IMR-90 (cell line): ENCODE measurements at places on chromosomes 1 and 21. TPM values are rescaled to one million over a fixed set of nuclear protein-coding genes. Genes with fewer than 3 reads are reported as not detected.

ASCL5 gene
- not detected in 2 replicates for total RNA-seq

ANKRD45 gene
- under 0.01 TPM in 1 of 2 replicates, not detected in the other for total RNA-seq

POU3F1 gene
- total RNA-seq: not detected in 2 replicates

IGSF21 gene
- not detected in 2 replicates for total RNA-seq

PTPN14 gene
- 31.7 and 42.8 TPM in 2 replicates for total RNA-seq

KDF1 gene
- not detected in 2 replicates for total RNA-seq

DNA sequence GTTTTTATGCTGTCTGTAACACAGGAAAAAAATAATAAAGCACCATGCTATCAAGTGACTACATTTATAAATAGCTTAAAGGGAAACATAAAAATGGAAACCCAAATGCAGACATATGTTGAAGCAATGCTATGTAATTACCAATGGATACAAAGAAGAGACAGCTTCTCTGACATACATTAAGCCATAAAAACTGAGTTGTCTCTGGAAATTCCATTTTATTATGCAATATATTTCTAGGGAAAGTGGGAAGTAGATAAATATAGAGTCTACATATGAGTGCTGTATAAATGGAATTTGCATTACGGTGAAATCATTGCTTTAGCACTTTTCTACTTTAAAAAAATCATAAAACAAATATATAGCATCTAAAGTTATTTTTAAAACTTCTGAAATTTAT lies 135.2 kb upstream of the COL11A1 start:
- no peaks in the 10 kb centered on the region for H3K4me1 ChIP-seq
- H3K27ac ChIP-seq: no peak overlapping the region
- H3K36me3 ChIP-seq: no peaks in the 10 kb centered on the region

DNA sequence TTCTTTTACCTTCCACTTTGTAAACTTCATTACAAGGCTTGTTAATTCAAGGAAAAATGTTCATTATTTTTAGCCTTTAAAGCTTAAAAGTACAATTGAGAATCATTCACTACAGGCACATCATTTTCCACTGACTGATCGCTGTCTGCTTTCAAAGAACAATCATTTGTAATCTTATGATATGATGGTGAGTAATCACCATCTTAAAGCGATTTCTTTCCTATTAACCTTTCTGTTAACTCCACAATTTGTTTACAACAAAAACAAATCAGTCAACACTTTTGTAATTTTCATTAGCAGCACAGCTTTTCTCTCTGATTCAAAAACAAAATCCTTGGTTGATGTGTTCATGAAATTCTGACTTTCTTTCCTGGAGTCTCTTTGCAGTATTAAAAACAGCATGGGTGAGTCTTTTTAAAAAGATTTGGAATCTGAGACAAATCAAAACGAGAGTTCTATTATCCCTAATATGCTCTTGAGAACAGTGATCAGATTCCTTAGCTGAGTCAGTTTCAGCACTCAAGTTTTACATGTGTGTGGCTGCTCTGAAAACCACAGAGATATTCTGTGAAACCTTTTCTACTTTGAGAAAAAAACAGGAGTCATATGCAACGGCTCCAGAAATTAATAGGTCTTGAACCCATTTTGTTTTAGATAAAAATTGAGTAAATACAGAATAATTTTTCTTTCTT lies 145.8 kb upstream of the TMPRSS15 start:
- H3K27ac ChIP-seq: no peak overlapping the region
- DNase-seq: no peak
- H3K36me3 ChIP-seq: no peaks in the 10 kb centered on the region
- no peaks in the 10 kb centered on the region for H3K4me1 ChIP-seq
- no peaks in the 10 kb centered on the region for H3K27me3 ChIP-seq

DNA sequence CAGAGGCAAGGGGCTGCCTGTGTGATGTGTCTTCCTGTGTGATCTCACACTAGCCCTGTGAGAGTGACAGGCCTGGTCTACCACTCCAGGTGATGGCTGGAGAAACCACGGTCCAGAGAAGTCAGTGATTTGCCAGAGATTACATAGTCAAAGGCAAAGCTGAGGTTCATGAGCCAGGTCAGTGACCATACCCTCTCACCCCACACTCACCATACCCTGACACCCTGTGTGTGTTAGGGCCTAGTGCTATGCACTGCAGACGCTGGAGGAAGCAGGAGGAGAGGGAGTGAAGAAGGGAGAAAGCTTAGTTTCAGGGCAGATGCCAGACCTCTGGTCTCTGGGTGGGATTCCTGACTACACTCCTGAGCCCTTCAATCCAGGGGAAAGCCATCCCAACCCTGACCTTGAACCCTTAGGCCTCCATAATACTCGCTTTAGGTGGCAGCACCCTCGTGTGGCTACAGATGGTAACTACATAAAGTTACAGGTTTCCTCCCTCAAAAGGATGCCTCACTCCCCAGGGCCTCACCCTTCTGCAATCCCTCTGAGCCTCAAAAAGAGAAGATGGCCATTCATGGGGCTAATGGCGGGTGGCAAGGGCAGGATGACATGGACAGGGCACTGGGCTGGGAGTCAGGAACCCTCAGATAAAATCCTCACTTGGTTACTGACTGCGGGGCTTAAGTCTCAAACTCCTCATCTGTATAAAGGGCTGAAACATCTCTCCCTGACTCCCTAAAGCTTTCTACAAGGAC lies 20.8 kb upstream of the SDC3 start:
- no peaks in the 10 kb centered on the region for H3K27me3 ChIP-seq
- H3K36me3 ChIP-seq: peaks cover 21% of the 10 kb centered on the region
- peaks cover 7% of the 10 kb centered on the region for H3K4me1 ChIP-seq
- H3K27ac ChIP-seq: no peak overlapping the region

- H3K36me3 ChIP-seq: no peaks in the 10 kb centered on the region
- peaks cover 2% of the 10 kb centered on the region; the same call in 1 of the 2 replicates for H3K4me1 ChIP-seq
- DNase-seq: peak; percentile 51
- H3K4me3 ChIP-seq: peak overlapping the region; percentile 67
Observed at GRCh38 chr1:179953974-179954492, 577 bp upstream of the CEP350 start.

GRCh38 chr1:157984469-157984868 lies 9.0 kb upstream of the KIRREL1 start:
- no peak overlapping the region for H3K4me3 ChIP-seq
- H3K27ac ChIP-seq: no peak overlapping the region
- no peaks in the 10 kb centered on the region for H3K36me3 ChIP-seq
- H3K4me1 ChIP-seq: no peaks in the 10 kb centered on the region
- H3K27me3 ChIP-seq: peaks cover 63% of the 10 kb centered on the region
